ENCODE measurements at places on chromosomes 3 and 15. TPM values are rescaled to one million over a fixed set of nuclear protein-coding genes. Genes with fewer than 3 reads are reported as not detected.

Gene CD200R1
- under 0.01 TPM for total RNA-seq

Gene PRR20G
- total RNA-seq: not detected

Gene STXBP5L
- not detected for total RNA-seq

Gene NEK10
- 58.6 TPM for total RNA-seq

Gene PLAAT1
- under 0.01 TPM for total RNA-seq

Gene OCA2
- not detected for total RNA-seq

Gene LDHAL6B
- total RNA-seq: not detected

Gene NFKBIZ
- total RNA-seq: 51.9 TPM

Gene RTP1
- not detected for total RNA-seq

Gene CD96
- total RNA-seq: under 0.01 TPM

Gene ONECUT1
- not detected for total RNA-seq

Gene RTP3
- total RNA-seq: not detected

Gene ZCWPW2
- 0.88 TPM for total RNA-seq

Gene CCR1
- 1.1 TPM for total RNA-seq

Gene SH2D7
- not detected for total RNA-seq

Gene DNAH12
- under 0.01 TPM for total RNA-seq

Gene MUC20
- total RNA-seq: 0.36 TPM

Gene SMCO1
- not detected for total RNA-seq

Gene KNL1
- 3.5 TPM for total RNA-seq

Gene C3orf22
- not detected for total RNA-seq

Gene ARMC8
- total RNA-seq: 45.7 TPM

Gene GASK1A
- total RNA-seq: 0.88 TPM

Gene XIRP1
- under 0.01 TPM for total RNA-seq

Gene TRIM59
- total RNA-seq: 21.5 TPM

Gene OXTR
- total RNA-seq: 6.2 TPM

Gene SLC9C1
- total RNA-seq: not detected

Gene ALG1L2
- 0.29 TPM for total RNA-seq

Gene CX3CR1
- under 0.01 TPM for total RNA-seq

Gene MORC1
- total RNA-seq: not detected

Gene CGNL1
- 1.1 TPM for total RNA-seq

Gene CCDC66
- 48.0 TPM for total RNA-seq

Gene TRIM42
- total RNA-seq: not detected

Gene PCOLCE2
- total RNA-seq: 21.4 TPM

Gene ITGA11
- total RNA-seq: 697 TPM

Gene SI
- not detected for total RNA-seq

Gene ROBO1
- total RNA-seq: 69.8 TPM

Gene TMC3
- total RNA-seq: not detected

Gene MB21D2
- total RNA-seq: 6.5 TPM

Gene LSMEM2
- total RNA-seq: not detected

Gene SLC9A9
- total RNA-seq: 8.3 TPM

All from osteoblast (primary cell).